CD4-positive, alpha-beta T cell treated with Interleukin-15 for 1 hour (primary cell): ENCODE measurements at places on chromosomes 7 and 10.

GRCh38 chr10:6314620-6315205 lies 112.0 kb downstream of the PFKFB3 start:
- no peak for DNase-seq

- DNase-seq = no peak
Observed at GRCh38 chr10:5746197-5746596, 61.6 kb downstream of the TASOR2 start.

DNA sequence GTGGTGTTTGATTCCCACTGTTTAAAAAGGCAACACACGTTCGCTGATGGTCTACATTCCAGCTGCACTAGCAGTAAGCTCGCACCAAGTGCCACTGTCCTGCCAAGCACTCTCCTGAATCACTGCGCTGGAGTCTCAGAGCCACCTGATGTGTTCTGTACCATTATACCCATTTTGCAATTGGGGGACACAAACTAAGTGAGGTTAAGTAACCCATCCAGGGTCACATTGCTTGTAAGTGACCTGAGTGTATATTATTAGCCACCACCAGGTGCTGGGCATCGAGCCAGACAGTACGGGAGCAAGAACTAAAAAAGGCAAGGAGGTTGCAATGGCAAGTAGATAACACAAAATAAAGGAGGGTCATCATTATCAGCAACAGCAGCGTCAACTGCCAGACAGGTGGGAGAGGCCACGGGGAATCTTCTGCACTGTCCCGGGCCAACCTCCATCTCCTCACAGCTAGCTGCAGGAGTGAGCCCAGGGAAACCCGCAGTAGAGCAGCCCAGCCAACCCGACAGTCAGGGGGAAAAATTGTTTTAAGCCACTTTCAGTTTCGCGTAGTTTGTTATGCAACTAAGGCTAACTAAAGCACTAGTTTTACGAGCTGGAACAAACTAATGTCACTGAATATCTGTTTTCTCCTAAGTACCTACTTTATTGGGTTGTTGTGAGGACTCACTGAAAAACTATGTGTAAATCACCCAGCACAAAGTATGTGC lies 712 bp upstream of the CPVL start:
- no peak for DNase-seq

- DNase-seq = no peak
Observed at GRCh38 chr10:127197154-127197432, 702 bp upstream of the INSYN2A start.

GRCh38 chr10:119104654-119105015 lies 722 bp downstream of the DENND10 start:
- no peak for DNase-seq

DNA sequence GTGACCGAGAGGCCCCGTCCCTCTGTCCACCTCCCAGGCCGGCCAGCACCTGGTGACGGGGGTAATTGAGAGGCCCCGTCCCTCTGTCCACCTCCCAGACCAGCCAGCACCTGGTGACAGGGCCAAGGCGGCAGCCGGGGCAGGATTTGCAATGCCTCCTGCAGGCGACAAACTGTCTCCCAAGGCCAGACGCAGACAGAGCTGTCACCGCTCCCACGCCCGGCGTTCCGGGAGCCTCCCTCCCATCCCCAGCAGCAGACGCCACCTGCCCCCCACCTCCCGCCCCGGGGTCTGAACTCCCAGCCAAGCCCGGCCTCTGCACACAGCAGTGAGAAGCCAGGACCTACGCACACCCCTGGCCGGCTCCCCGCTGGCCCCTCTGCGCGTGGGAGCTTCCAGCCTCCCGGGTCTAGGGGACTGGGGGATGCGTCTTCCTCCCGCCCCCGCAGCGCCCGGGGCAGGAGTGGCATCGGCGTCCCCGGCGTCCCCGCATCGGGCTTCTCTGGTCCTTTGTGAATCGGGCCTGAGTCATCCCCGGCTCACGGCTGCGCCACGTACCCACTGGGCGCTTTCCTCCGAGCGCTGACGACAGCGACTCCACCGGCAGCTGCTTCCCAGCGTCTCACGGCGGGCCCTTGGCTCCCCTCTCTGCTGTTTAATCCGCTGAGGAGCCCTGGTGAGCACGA lies 95.1 kb upstream of the DIP2C start:
- DNase-seq = no peak

GRCh38 chr10:85100495-85100894 lies 772.1 kb downstream of the CCSER2 start:
- no peak for DNase-seq

GRCh38 chr7:110677405-110677804 lies 413.5 kb upstream of the LRRN3 start:
- DNase-seq = no peak

- DNase-seq = no peak
Observed at GRCh38 chr10:88913788-88914187, 33.7 kb downstream of the STAMBPL1 start.

DNA sequence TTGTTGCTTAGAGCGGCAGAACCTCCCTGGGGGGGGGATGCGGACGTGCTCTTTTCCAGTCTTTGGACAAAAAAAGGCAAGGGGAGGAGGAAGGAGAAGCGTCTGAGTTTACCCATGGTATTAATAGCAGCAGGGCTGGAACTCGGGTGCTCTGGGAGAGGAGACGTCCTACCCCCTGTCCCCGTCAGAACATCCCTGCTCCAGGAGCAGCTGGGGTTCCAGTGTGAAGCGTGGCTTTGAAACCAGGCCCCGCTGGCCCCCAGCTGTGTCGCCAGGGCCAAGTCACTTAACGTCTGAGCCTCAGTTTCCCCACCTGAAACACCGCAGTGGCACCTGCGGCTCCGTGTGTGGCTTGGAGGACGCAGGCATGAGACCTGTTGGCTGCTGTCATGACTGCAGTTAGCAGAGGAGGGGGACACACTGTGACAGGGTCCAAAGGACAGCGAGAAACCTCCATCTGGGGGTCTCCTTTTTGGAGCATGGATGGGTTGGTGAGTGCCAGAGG lies 1.4 kb downstream of the AMZ1 start:
- DNase-seq = no peak

DNA sequence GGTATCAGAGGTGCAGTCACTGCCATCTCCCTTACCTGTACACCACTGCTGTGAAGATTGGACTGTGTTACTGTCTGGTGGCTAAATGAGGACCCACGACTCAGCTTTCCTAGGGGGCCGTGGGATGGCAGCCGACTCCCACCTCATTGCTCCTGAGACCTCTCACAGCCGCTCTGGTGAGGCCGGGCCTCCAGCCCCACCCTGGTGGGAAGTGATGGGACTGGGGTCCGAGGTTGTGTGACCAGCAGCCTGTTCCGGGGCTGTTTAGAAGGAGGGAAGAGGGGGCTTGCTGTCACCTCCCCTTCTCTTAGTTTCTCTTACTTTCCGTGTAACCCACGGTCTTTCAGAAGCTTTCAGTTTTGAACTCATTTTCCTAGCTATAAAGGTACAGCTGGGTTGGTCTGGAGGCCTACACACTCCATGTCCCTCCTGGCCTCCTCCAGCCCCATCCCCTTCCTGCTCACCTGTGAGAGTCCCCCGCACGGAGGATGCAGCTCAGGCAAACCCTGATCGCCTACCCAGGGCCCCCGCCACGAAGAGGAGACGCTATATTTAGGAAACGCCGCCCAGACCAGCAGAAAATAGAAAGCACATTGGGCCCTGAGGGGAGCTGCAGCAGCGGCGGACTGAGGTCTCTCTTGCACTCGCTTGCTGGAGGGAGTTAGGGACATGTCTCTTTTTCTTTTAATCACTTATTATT lies 4.6 kb downstream of the EMX2 start:
- no peak for DNase-seq

DNA sequence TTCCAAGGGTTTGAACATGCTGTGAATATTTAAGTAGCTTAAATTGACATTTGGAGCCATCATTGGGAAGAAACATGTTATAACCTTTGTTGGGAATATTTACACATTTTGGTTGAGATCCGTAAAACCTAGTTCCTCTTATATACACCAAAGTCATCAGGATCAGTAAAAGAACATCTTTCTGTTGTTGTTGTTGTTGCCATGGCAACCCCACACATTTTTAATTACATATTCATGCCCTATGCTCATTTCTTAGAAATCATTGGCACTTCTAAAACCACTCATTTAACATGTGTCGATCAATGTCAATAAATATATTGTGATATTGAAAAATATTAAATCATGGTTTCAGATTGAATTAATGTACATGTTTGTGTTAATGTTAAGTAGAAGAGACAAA lies 122.6 kb downstream of the POU6F2 start:
- DNase-seq = no peak

- peak; percentile 84 for DNase-seq
Observed at GRCh38 chr10:73889014-73889413, 14.7 kb upstream of the CAMK2G start.

DNA sequence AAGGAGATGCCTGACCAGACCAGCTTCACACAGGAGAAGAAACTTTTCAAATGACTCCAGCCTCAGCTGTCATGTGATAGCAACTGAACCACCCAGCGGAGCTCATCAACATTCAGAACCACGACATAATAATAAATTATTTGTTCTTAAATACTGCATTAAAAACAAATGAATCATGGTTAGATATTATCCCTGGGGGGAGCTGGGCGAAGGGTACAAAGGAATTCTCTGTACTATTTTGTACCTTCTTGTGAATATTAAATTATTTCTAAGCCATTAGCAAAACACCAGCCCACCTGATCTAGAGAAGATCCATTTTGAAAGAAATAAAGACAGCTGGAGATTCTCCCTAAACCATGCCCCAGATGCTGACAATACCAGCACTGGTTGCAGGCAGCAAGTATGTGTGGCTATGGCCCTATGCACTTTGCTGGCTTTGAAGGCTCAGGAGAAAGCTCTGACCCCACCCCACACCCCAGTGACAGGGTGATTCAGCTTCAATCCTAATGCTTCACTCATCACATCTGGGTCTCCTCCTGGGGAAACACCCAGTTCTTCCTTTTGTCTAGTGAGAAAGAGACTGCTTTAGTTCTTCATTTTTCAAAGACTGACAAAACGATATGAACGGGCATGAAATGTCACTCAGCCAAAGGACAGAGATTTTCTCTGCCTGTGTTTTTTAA lies 45.5 kb upstream of the NKX2-3 start:
- DNase-seq = no peak

DNA sequence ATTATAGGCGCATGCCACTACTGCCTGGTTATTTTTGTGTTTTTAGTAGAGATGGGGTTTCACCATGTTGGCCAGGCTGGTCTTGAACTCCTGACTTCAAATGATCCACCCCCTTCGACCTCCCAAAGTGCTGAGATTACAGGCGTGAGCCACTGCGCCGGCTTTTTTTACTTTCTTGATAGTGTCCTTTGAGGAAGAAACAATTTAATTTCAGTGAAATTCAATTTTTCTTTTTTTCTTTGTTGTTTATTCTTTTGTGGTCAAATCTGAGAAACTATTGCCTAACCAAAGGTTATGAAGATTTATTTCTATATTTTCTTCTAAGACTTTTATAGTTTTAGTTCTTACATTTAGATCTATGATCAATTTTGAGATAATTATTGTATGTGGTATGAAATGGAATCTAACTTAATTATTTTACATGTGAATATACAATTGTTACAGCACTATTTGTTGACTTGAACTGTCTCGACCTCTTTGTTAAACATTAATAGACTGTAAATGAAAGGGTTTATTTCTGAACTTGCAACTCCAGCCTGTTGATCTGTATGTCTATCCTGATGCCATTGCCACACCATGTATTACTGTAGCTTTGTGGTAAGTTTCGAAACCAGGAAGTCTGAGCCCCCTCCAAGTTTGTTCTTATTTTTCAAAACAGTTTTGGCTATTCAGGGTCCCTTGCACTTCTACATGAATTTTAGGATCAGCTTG lies 19.8 kb upstream of the RASSF4 start:
- no peak for DNase-seq

GRCh38 chr7:81960026-81960425 lies 190.2 kb upstream of the HGF start:
- DNase-seq = no peak

GRCh38 chr7:26049081-26049480 lies 102.9 kb upstream of the NFE2L3 start:
- DNase-seq = no peak

GRCh38 chr10:54501929-54502328 lies 299.1 kb downstream of the PCDH15 start:
- no peak for DNase-seq

DNA sequence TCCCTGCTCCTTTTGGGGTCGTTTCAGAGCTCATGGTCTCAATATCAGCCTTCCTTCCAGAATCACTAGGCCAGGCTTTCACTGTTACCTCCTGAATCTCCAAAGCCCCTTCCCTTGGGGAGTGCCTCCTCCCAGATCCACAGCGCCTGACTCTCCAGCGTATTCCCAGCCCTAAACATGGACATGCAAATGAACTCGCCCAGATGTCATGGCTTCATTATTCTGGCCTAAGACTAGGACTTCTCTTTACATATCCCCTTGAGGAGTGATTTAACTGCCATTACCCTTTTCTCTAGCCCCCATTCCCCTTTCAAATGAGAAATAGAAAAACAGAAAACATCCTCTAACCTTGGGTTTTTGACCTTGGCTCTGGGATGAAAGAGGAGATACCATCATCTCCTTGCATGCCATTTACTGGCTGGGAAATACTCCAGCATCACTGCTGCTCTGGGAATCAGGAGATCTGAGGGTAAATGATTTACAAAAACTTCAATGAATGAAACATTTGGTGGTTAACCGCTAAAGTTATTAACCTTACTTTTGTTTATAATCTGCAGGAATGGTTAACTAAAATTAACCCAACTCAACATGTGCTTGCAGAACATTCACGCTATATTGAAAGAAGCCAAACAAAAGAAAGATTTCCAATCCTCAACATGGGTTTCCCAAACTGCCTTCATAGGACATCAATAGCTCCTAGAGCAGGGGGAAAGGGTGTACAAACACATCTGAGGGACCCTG lies 37.0 kb downstream of the FAM171A1 start:
- no peak for DNase-seq

GRCh38 chr10:106661133-106661766 lies 503.3 kb downstream of the SORCS1 start:
- no peak for DNase-seq

DNA sequence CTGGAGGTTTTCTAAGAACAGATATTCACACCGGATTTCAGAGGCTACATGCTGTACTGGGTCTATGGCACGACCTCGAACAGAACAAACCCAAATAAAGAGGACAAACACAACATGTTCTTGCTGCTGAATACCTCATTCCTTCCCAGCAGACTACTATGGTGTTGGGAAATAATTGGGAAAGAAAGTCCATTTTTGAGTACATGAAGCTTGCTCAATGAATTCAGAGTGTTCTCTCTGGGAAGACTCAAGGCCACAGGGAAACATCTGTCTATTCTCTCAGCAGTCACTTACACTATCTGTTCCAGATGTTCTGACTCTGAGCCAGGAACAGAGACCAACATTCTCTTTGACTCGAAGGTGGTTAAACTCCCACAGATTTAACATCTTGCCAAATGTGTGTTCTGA lies 30.9 kb downstream of the LAMB1 start:
- DNase-seq = no peak
